ENCODE measurements at places on chromosomes 1 and 21.

GRCh38 chr1:218811497-218811896 is 362.2 kb upstream of the LYPLAL1 start:
- no peak for DNase-seq

DNA sequence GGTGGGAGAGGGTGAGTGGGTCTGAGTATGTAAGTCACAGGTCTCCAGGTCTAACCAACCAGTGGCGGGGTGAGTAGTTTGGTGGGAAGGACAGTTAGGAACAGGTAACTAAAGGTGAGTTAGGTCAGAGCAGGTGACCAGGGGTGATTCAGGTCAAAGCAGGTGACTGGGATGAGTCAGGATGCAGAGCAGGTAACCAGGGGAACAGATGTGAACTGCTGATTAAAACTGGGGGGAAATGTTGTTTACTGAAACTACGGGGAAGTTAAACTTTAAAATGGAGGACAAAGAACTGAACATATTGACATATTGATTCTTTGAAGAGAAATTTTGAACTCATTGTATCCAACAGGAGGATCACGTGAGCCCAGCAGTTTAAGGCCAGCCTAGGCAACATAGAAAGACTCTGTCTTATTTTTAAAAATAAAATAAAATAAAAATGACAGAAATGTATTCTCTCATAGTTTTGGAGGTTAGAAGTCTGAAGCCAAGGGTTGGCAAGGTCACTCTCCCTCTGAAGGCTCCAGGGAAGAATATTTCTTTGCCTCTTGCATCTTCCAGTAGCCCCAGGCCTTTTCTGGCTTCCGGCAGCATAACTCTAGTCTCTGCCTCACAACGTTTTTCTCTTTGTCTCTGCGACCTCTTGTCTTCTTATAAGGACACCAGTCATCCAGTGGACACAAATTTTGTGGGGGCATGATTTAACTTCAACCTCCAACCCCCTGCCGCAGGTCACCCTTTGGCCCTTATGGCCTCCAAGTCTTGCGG is 64.3 kb upstream of the TINAGL1 start:
- no peak for DNase-seq

DNA sequence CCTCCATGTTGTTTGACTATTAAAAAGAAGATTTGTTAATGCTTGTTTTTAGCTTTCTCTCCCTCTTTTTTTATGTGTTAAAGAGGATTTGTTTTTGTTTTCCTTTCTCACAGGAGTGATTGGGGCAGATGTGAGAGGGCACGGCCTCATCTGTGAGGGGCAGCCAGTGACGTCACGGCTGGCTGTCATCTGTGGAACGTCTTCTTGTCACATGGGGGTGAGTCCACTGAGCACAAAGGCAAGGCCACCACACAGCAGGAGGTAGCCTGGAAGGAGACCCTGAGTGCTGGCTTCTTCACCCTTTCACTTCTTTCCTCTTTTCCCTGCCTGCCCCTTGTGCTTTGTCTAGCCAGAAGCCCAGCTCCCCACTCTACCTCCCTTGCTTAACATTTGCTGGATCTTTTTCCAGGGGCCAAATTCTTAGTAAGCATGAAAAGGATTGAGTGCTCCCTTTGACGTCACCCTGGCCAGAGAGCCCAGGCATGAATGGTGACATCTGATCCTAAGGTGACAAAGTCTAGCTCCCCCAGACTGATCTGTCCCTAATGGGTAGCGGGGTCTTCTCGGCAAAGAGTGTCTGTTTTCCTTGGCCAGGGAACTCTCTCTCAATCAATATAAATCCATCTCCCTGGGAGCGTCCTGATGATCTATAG is 257.2 kb downstream of the FGGY start:
- DNase-seq, result no peak

DNA sequence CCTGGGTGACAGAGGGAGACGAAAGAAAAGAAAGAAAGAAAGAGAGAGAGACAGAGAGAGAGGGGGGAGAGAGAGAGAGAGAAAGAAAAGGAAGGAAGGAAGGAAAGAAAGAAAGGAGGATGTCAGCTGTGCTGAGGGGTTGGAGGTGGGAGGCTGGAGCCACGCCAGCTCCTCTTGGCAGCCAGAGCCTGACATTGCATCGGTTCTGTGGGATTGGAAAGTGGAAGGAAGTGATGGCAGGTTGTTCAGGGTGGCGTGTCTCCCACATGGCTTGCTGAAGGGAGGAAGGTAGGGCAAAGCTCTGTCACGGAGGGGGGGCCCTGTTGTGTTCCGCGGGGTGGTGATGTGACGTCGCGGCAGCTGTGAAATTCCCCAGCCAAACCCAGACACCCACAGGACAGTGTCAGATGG is 30.7 kb downstream of the EIF2D start:
- no peak for DNase-seq

GRCh38 chr1:12201352-12202189 is 28.3 kb upstream of the VPS13D start:
- no peak for DNase-seq

- DNase-seq, result no peak
Observed at GRCh38 chr1:156146769-156147405, 6.5 kb upstream of the SEMA4A start.

- no peak for DNase-seq
Observed at GRCh38 chr1:7838714-7839113, 14.2 kb downstream of the UTS2 start.

GRCh38 chr1:99570486-99571089 is 75.3 kb upstream of the PALMD start:
- DNase-seq, result no peak

DNA sequence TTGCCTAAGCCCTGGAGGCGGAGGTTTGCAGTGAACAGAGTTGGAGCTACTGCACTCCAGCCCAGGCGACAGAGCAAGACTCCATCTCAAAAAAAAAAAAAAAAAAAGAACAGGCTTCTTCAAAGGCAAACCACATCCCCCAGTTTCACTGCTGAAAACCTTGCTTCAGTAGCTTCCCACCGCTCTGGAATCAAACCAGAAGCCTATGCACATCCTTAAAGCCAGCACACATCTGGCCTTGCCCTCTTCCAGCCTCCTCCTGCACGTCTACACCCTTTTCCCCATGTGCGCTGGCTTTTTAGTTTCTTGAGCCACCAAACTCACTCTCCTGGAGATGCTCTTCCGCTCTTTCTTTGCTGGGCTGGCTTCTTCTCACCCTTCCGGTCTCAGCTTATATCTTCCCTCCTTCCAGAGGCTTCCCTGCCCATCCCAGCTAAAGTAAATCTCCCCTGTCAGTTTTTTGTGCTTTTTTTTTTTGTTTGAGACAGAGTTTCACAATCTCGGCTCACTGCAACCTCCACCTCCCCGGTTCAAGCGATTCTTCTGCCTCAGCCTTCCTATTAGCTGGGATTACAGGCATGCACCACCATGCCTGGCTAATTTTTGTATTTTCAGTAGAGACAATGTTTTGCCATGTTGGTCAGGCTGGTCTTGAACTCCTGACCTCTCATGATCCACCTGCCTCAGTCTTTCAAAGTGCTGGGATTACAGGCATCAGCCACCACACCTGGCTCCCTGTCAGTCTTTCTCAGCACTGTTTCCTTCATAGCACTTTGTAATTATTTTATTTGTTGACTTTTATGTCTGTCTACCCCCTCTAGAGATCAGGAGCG is 42.0 kb upstream of the ID3 start:
- no peak for DNase-seq

- no peak for DNase-seq
Observed at GRCh38 chr1:114723457-114723856, 6.9 kb upstream of the NRAS start.

DNA sequence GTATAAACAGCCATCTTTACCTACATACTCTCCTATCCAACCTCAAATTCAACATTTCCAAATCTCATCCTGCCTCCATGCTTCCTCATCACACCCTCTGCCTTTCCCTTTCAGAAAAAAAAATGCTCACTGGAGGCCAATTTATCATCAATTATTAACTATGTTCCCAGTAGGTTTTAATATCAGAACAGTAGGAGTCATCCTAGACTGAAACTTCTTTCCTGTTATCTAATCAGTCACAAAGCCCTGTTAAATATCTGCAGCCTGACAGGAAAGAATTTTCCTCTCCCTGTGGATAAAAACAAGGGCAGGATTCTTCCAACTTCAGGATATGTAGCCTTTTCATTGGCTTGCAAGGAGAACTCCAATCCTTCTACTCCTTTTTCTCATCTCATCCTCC is 28.4 kb downstream of the EGLN1 start:
- DNase-seq, result no peak

GRCh38 chr1:12097321-12097720 is 34.2 kb downstream of the TNFRSF8 start:
- no peak for DNase-seq

GRCh38 chr1:244405856-244406255 is 45.9 kb downstream of the ADSS2 start:
- DNase-seq, result no peak

- no peak for DNase-seq
Observed at GRCh38 chr1:206590025-206590758, 22.1 kb downstream of the EIF2D start.

GRCh38 chr1:73044241-73045036 is 762.1 kb upstream of the NEGR1 start:
- DNase-seq, result no peak

GRCh38 chr1:94792473-94793295 is 27.5 kb upstream of the SLC44A3 start:
- DNase-seq, result no peak

DNA sequence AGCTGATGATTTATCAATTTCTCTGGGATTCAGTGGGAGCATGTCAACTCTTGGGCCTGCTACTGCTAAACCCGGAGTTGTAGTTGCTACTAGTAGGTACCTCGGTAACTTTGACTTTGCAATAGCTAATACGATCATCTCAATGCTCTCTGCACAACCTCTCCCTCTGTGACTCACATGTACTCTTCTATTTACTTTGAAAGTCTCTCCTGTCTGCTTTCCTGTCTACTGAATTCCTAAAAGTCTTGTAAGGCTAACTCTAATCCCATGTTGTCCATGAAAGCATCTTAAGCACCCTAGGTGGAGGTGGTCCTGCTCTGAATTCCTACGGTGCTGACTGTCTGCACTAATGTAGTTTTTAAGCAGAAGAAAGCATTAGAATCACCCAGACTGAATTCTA is 29.3 kb downstream of the SLC9C2 start:
- no peak for DNase-seq

DNA sequence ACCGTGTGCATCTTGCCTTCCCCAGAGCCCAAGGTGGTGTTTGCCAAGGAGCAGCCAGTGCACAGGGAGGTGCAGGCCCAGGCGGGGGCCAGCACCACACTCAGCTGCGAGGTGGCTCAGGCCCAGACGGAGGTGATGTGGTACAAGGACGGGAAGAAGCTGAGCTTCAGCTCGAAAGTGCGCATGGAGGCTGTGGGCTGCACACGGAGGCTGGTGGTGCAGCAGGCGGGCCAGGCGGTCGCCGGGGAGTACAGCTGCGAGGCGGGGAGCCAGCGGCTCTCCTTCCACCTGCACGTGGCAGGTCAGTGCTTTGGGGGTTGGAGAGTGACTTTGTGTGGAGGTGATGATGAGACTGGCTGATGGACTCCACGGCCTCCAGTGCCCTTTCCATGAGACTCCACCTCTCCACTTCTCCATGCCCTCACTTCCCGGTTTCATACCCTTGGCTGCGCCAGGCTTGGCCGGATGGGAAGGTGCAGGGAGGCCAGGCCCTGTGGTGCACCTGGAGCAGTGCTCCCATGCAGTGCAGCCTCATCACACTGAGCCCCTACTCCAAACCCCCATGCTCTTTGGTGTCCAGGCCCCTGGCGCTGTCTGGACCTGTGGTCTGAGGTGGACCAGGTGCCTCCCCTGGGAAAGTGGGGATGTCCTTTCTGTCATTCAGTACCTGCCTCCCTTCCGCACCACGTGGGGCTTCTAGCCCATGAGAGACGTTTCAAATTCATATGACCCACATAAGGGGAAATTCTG is 49.0 kb downstream of the OBSCN start:
- no peak for DNase-seq

- DNase-seq, result no peak
Observed at GRCh38 chr1:184861755-184862336, 107.2 kb upstream of the EDEM3 start.

DNA sequence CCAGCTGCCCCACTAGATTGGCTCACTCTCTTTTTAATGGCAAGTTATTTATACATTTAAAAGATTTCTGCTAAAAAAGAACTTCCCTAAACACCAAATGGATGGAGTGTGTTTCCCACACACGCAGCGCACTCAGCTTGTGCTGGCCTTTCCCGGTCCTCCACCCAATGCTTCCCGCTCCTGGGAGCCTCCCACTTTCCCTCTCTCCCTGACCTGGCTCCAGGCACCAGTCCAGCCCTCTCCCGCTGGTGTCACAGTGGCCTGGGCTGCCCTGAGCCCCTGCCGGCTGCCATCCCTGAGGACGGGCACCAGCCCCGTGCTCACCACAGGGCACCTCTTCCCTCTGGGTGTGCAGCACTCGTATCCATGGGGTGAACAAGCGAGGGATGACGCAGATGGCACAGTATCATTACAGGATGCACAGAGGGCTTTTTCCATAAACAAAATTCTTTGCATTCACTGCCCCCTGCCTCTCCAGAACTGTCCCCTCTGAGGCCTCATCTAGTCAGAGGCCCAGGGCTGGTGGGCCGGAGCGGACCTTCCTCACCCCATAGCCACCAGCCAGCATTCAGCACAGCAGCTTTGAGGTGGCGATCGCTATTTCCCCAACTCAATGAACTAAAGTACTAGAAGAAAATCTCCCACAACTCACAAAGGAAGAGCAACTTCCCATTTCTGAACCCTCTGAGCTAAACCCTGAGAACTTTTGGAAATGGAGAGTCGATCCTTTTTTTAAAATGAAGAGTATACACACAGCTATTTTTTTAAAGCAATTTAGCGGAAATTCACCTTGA is 68.5 kb downstream of the SLC37A1 start:
- no peak for DNase-seq

DNA sequence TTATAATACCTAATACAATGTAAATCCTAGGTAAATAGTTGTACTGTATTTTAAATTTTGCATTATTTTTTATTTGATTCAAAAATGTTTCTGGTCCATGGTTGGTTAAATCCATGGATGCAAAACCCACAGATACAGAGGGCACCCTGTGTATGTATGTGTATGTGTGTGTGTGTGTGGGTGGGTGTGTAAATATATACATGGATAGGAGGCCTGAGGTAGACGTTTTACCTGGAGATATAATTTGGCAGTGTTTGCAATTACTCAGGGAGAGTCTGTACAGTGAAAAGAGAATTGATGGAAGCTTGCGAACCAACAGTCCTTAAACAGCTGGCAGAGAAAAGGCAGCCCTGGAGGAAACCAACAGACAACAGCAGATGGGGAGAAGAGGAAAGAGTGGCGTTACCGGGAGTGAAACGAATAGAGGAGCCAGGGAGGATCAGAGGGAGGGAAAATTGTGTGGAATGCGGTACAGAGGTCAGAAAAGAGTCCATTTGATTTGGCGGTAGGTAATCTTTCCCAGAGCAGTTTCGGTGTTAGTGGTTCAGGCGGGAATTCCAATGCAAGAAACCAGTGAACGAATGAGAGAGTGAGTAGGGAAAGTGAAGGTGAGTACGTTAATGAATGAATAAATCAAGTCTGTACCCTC is 47.9 kb upstream of the NBL1 start:
- no peak for DNase-seq

GRCh38 chr1:183003203-183003602 is 20.0 kb upstream of the LAMC1 start:
- no peak for DNase-seq
